CD4-positive, alpha-beta T cell (primary cell): ENCODE measurements at places on chromosomes 13 and 19. TPM values are rescaled to one million over a fixed set of nuclear protein-coding genes. Genes with fewer than 3 reads are reported as not detected.

DNA sequence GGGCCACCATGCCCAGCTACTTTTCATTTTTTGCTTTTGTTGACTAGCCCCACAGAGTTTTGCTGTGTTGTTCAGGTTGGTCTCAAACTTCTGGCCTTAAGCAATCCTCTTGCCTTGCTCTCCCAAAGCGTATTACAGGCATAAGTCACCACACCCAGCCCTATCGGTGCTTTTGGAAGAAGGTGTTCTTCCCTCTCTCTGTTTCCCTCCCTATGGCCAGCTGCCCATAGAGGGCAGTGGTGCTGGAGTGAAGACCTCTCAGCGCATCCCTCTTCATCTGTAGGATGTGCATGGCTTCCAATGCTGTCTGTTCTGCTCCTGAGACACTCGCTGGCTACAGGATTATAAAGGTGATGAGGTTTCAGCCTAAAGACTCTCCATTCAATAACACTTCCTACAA is 1.3 kb upstream of the CD22 start:
- no peak for DNase-seq

GRCh38 chr19:34997071-34997617 is 3.0 kb upstream of the GRAMD1A start:
- DNase-seq, result no peak

RXFP2 gene
- total RNA-seq, result not detected

DNA sequence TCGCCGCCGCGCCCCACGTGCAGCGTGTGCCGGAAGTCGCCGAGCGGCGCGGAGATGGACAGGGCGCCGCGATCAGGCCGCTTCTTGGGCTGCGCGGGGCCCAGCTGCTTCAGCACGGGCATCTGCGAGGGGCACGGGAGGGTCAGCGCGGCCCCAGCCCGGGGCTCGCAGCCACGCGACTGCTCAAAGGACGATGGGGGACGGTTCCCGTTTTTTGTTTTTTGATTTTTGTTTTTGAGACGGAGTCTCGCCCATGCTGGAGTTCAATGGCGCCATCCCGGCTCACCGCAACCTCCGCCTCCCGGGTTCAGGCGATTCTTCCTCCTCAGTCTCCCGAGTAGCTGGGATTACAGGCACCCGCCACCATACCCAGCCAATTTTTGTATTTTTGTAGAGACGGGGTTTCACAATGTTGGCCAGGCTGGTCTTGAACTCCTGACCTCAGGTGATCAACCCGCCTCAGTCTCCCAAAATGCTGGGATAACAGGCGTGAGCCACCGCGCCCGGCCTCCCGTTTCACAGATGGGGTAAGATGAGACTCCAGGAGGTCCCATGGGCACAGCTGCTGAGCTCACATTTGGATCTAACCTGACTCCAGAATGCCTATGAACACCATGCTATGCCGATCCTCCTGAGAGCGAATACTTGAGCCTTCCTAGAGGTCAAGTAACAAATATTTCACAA is 2.0 kb upstream of the LENG9 start:
- no peak for DNase-seq

DNA sequence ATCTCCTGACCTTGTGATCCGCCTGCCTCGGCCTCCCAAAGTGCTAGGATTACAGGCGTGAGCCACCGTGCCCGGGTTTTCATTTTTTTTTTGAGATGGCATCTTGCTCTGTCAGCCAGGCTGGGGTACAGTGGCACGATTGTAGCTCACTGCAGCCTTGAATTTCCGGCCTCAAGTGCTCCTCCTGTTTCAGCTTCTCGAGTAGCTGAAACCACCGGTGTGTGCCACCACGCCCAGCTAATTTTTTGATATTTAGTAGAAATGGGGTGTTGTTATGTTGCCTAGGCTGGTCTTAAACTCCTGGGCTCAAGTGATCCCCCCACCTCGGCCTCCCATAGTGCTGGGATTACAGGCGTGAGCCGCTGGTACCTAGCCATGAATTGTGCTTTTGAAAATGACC is 5.9 kb downstream of the ADAT3 start:
- no peak for DNase-seq

DNA sequence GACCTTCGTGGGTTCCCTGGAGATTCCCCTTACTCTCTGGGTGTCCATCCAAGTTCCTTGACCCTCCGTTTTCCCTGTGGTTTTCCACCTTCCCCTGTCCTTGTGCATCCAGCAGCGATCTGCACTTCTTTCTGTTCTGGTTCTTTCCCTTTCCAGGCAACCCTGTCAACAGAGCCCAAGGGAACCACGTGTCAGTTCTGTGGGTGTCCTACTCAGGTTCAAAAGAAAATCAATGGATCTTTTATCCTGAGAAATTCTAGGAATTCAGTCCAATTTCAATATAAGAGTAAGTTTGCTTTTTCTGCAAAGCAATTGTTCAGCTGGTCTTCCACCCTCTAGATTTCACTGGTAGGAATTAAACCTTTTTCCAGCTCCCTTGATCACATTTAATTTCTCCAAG is 1394.8 kb upstream of the SLC10A2 start:
- no peak for DNase-seq

ACER1 gene
- 3.1 TPM for total RNA-seq

DNA sequence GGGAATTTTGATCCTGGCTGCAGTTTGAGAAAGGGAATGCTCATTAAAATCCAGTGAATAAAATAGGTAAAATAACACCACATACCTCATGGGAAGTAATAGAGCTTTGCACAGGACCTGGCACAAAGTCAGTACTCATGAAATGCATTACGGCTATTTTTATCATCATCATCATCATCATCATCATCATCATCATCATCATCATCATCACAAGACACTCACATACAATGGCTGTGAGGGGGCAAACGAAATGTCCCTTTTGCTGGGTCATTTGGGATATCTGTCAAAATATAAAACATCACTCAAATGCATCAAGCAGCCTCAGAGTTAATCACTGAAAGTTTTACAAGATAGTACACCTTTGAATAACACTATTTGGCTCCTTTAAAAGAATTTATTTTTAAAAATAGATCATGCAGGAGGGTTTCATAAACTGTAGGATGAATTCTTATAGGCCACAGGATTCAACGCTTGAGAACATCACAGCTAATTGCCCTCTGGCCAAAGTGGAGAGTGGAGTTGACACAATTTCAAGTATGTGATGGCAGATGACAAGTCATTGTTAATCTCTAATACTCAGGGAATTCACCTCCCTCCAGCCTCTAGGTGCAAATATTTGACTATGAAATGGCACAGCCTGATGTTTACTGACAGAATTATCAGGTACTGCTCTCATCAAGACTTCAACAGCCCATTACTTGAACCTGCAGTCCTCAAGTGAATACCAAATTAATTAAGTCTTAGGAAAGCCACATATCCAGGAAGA is 14.2 kb upstream of the ZNF599 start:
- no peak for DNase-seq

DNA sequence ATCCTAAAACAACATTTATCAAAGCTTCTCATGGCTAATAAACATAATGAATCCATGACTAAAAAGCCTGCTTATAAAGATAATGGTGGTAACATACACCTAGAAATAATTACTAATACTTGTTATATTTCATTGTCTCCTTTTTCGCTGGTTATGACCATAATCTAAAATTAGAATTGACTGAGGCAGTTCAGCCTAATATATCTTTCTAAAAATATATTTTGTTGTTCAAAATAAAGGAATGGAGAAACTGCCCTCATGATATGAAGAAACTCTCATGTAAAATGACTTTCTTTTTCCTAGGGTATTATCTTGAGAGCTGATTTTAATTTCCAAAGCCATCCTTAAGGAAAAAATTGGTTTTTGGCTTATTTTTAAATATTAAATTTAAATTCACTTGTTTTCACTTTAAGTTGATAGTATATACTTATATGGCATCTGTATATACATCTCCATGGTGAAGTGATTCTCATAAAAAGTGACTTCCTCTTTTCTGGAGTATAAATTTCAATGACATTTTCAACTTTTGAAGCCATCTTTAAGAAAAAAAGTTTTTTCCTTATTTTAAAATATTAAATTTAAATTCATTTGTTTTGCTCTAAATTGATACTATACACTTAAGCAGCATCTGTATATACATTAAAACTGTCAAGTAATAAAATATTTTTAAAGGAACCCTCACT is 204.6 kb downstream of the VWA8 start:
- DNase-seq, result no peak

RAB20 gene
- 0.89 TPM for total RNA-seq

DNA sequence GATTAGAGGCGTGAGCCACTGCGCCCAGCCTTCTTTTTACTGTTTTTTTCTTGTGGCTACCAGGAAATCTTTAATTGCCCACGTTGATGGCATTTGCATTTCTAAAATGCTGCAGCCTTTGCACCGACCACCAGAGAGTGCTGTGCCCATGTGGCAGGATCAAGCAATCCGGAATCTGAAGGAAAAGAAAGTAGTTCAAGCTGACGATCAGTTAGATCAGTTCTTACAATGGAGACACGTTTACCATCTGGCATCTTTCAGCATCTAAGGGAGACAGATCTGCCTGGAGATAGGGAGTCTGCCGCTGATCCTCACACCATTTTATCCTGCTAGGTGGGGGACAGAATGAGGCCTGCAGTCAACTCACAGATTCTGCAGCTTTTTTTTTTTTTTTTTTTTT is 19.9 kb downstream of the TINCR start:
- DNase-seq, result peak; percentile 1

- no peak for DNase-seq
Measured at GRCh38 chr13:57740719-57741118, 109.2 kb downstream of the PCDH17 start.

FGF22 gene
- 0.49 TPM for total RNA-seq

GRCh38 chr13:112236539-112237197 is 139.5 kb upstream of the SPACA7 start:
- no peak for DNase-seq

DNA sequence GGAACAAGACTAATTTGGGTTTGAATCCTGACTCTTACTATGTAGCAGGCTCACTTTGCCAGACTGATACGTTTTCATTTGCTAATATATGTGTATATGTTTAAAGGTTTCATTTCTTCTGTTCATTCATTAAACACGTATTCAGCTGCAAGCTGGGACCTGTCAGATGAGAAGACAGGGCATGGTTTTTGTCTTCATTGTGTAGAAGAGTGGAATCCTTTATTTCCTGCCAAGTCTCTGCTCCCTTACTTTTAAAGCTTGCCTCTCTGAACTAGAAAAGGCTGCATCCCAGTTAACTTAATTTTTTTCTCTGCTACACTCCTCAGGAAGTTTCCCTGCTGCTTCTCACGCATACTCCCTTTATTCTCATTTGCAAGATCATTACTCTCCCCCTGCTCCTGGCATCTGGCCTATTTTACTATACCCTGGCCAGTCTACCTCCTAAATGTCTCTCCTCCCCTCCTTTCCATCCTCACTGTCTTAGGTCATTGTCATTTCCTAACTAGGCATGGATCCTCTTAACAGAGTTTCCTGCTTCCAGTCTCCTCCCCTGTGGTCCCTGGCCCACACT is 141.0 kb upstream of the TMTC4 start:
- DNase-seq, result no peak

DNA sequence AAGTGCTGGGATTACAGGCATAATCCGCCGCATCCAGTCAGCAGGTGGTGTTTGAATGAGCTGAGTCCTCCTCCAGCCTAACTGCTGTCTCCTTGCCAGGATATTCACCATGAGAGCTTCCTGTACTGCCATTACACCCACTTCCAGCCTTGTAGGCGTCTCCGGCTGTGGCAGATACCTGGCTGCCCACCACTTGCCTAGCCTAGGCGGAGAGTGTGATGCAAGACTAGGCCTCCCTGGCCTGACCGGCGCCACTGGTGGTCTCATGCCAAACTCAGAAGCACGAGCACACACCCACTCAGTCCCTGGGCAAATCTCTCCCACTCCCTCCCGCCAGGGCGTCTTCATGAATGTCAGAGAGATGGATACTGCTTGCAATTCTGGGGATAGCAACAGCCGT is 16.6 kb downstream of the IL12RB1 start:
- DNase-seq, result no peak

GRCh38 chr13:31528176-31528575 is 211.2 kb upstream of the RXFP2 start:
- no peak for DNase-seq

GRCh38 chr19:54081032-54081431 is at the start of gene TARM1:
Gene TARM1, minus strand, starts transcription at chr19:54081365. Its CDS starts 25 bp downstream, at chr19:54081340.
- DNase-seq, result no peak

GRCh38 chr13:59790626-59791025 is 373.1 kb downstream of the DIAPH3 start:
- no peak for DNase-seq

DNA sequence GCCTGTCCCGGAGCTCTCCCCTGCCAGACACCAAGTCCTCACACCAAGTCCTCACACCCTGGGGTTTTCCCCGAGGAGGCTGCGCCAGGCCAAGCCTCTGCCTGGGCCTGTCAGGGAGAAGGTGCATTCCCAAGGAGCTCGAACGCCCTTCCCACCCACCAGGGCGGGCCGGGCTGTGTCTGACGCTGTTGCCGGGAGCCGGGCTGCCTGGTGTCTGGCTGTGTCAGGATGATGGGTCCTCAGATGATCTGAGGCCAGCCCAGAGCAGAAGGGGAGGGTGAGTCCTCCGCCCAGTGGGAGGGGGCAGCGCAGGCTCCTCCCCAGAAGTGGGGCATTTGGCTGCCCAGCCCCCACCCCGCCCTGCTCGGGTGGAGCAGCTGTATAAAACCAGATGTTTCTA is 2.3 kb upstream of the HAS1 start:
- no peak for DNase-seq

GRCh38 chr13:97285221-97285955 is 63.3 kb downstream of the MBNL2 start:
- no peak for DNase-seq

GRCh38 chr13:112767506-112768471 is 78.0 kb downstream of the ATP11A start:
- DNase-seq, result no peak

IZUMO2 gene
- not detected for total RNA-seq

SYT3 gene
- not detected for total RNA-seq

MAB21L1 gene
- not detected for total RNA-seq

DNA sequence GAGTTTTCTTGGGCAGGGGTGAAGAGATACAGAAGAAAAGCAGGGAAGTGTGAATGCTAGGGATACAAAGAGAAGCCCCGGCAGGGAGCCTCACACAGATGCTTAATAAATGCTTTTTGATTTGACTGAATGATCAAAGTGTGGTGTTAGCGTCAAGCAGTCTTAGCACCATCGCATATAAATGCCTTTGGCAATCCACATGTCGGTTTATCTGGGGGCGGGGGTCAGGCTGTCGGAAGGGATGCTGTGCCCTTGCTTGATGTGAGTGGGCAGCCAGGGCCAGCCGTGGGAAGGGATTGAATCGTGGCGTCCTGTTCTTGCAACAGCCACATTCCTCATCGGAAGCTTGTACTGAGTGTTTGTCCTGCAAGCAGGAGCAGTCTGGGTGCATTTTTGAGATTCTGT is 173.1 kb downstream of the LACC1 start:
- no peak for DNase-seq

DNA sequence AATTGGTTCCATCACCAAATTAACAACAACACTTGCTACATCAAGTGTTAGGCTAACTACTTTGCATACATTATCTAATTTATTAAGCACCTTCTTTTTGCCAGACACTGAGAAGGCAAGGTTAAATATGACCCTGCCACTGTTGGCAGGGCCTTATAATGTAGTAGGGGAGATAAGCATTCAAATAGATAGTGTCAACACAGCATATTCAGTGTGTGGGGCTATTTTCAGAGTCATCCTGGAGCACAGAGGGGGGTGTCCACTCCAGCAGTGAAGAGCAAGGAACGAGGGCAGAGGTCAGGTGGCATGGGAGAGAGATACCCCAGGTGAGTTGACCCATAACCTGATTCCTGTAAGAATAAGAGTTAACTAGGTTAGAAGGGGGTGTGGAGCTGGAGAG is 121.6 kb downstream of the COG6 start:
- DNase-seq, result no peak
